Stimulated activated CD8-positive, alpha-beta memory T cell treated with anti-CD3 and anti-CD28 coated beads, Interleukin-15, amount 100 ng/mL, for 1 hour (primary cell): ENCODE measurements at places on chromosomes 1 and 21.

DNA sequence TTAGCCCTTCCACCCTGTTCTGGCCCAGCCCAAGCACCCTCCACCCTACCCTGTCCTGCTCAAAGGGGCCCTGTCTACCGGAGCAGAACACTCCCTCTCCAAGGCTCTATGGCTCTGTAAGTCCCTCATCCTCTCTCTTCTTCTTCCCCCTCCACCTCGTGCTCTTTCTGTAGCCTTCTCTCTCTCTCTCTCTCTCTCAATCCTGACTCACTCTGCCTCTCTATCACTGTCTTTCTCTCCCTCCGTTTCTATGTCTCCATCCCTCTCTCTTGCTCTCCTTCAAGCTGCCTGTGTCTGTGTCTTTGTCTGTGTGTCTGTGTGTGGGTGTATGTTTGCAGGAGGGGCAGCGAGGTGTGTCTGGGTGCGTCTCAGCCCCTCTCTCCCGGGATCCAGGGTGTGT lies 1.3 kb upstream of the ZNF678 start:
- DNase-seq: no peak

DNA sequence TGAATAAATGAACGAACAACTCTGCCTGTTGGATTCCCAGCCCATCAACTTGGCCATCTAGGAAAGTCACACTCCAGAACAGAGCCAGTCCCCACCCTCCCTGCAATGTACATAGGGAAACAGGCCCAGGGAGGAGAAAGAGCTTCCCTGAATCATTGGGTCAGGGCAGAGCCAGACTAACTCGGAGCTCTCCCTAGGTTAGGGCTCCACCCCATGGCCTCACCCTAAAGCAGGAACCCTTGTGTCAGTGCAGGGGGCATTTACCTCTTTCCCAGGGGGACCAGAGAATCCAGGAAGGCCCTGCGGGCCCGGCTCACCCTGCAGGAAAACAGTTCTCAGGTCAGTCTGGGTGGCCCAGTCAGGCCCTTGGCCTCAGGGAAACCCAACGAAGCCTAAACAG lies 11.6 kb downstream of the COL9A2 start:
- DNase-seq: no peak

DNA sequence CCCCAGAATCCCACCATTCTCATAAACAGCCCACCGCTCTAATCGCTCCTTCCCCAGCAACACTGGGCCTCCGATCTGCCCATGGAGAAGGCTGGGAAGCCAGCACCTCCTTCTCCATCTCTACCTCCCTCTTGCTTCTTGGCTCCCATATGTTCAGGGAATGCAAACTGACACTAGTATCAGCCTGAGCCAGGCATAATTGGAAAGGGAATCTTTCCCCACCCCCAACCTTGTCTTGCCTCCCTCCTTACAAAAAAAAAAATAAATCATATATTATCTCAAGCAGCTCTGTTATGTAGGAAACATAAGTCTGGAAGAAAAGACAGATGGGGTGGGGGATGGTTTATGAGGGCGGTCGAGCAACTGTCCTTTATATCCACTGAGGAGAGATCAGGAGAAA lies 127.2 kb downstream of the NAV1 start:
- no peak for DNase-seq

- no peak for DNase-seq
Observed at GRCh38 chr1:36963006-36963405, 71.3 kb downstream of the GRIK3 start.

- DNase-seq: no peak
Observed at GRCh38 chr1:109089242-109090015, 1.1 kb upstream of the TMEM167B start.

DNA sequence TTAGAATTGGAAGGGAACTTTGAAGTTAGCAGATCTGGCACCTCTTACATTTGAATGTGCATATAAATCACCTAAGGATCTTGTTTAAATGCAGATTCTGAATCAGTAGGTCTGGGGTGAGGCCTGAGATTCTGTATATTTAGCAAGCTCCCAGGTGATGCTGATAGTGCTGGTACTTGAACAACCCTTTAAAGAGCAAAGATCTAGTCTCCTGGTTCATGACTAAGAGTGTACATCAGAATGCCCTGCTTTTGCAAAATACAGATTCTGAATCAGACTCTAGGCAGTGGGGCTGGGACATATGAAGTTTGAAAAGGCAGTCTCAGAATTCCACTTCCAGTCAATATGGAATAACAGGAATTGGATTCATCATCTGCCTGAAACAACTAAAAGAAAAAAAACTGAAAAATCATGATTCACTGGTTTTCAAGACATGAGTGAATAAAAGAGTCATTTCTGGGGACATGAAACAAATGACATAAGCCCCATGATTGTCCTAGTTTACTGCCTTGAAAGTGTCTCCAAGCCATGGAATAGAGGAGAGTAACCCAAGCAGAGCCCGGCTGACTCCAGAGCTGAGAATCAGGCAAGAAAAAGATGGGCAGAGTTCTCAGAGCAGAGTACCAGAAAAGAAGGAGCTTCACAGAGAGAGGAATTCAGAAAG lies 149.6 kb upstream of the SGIP1 start:
- no peak for DNase-seq

DNA sequence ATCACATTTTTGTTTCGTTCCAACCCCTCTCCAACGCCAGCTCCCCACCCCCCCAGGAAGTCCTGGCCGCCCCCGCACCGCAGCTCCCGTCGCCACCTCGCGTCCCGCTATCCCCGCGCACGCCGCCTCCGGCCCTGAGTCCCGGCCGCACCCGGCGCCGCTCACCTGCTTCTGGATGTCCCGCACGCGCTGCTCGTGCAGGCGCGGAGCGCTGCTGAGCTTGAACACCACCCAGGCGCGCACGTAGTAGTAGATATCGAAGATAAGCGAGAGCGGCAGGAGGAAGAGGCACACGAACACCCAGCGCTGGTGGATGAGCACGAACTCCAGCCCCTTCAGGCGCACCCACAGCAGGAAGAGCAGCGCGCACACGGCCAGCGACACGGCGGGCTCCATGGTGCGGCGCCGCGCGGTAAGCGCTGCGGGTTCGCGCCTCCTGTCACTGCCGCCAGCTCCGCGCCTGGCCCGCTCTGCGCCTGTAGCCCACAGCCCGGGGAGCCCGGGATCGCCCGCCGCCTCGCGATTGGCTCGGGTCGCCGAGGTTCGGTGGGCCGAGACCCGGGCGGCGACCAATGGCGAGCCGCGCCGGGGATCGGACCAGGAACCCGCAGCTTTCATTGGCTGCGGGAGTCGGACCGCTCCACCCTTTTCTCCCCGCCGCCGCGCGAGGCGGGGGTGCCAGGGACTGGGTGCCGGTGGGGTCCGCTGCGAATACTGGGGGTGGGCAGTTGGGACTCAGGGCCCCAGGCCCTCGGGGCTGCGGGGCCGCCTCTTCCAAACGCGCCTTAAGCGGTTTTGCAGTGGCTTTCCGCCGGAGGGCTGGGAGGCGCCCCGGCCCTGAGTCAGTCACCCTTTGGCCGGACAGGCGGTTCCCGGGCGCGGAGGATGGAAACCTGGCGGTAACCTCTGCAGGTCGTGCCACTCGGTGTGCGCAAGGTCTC lies at the start of gene DHCR24:
TSS of gene DHCR24 (minus strand) at position 472 of the 941 bp plus-strand sequence. CDS start at position 396, 76 bp downstream.
- peak; percentile 28 for DNase-seq

DNA sequence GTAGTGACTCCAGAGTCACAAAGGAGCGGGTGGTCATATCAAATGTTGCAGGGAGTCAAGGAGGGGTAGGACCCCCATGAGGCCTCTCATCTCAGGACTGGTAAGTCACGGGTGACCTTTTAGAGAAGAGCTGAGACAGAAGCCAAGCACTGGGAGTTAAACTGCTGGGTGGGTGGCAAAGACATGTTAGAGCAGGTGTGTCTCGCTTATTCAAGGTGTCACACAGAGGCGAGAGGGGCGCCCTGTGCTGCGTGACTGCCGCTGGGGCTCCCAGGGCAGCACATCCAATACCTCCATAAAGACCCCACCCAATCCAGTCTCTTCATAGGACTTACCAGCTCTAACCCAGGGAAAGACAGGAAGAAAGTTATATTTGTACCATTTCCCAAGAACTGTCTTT lies 15.2 kb downstream of the CASQ2 start:
- DNase-seq: no peak

- no peak for DNase-seq
Observed at GRCh38 chr1:67041841-67042503, 12.0 kb downstream of the SLC35D1 start.

GRCh38 chr1:18719786-18720451 lies 89.3 kb downstream of the PAX7 start:
- DNase-seq: no peak

- DNase-seq: no peak
Observed at GRCh38 chr21:41899426-41900202, 20.5 kb upstream of the PRDM15 start.

DNA sequence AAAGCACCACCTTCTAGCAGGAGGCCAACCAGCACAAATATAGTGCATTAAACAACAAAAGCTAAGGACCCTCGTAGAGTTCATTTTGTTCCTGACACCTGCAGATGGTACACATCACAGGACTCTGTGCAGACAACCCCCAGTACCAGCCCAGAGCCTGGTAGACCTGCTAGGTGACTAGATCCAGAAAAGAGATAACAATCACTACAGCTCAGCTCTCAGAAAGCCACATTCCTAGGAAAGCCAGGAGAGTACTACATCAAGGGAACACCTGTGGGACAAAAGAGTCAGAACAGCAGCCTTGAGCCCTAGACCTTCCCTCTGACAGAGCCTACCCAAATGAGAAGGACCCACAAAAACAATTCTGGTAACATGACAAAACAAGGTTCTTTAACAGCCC lies 344.7 kb upstream of the PTBP2 start:
- no peak for DNase-seq

DNA sequence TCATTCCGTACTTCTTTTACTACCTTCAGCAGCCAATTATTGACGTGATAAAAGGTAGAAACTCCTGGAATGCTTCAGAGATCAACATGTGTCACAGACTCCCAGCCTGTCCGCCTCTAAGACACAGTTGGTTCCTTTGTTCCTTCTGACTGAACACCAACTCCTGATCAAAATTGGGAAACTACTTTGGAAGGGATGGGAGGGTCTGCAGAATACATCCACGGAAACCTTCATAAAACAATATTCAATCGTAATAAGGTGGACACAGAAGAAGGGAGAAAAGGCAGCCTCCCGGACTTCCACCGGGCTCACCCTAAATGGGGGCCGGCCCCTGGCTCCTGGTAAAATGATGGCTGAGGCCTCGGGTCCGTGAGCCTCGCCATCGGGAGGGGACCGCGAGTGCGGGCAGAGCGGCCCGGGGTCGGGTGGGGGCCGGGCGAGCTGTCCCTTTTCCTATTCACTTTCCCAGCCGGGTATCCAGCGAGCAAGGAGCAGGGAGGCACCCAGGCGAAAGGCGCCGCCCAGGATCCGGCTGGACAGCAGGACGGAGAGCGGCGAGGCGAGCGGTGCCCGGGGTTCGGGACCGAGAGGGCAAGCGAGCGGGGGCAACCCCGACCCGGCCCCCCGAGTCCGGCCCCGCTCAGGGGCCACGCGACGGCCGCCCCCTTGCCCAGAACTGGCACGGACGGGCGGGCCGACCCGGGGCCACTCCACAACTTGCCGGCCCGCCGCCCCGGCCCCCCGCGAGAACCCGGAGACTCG lies 805 bp downstream of the NRIP1 start:
- DNase-seq: no peak

- no peak for DNase-seq
Observed at GRCh38 chr1:183293876-183294275, 107.8 kb downstream of the LAMC2 start.

GRCh38 chr1:99573431-99574217 lies 72.3 kb upstream of the PALMD start:
- DNase-seq: no peak

DNA sequence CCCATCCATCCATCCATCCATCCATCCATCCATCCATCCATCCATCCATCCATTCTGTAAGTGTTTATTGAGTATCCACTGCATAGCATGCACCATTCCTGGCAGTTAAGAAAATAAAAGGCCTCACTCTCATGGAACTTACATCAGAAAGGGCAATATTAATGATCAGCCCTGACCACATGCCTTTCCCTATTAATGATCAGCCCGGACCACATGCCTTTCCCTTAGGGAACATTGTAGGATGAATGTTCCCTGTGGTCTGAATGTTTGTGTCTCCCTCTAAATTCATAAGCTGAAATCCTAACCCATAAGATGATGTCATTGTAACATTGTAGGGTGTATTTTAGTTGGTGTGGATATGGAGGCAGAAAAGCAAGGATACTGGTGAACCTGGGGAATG lies 365.8 kb downstream of the KIF26B start:
- DNase-seq: no peak

- no peak for DNase-seq
Observed at GRCh38 chr1:150150133-150151021, 661 bp downstream of the PLEKHO1 start.

- no peak for DNase-seq
Observed at GRCh38 chr1:2415337-2415736, 3.0 kb upstream of the PEX10 start.

DNA sequence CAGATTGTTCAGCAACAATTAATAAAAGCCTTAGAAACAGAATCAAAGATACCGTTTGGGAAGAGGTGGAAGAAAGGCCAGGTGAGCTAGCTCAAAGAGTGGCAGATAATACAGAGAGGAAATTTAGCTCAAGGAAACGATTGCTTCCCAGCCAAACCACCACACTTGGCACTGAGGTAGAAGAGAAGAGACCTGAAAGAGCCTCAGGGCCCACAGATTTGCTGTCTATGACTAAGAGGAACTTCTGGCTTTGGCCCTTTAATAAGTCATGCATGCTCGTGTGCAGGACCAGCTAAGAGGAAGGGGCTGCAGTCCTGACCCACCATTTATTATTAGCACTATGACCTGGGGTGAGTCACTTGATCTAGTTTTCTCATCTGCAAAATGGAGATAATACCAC lies 72.8 kb upstream of the BCL10 start:
- no peak for DNase-seq

GRCh38 chr1:167442142-167442848 lies 76.0 kb downstream of the CD247 start:
- peak; percentile 74 for DNase-seq

GRCh38 chr1:225451840-225452515 lies 24.1 kb upstream of the LBR start:
- DNase-seq: no peak

DNA sequence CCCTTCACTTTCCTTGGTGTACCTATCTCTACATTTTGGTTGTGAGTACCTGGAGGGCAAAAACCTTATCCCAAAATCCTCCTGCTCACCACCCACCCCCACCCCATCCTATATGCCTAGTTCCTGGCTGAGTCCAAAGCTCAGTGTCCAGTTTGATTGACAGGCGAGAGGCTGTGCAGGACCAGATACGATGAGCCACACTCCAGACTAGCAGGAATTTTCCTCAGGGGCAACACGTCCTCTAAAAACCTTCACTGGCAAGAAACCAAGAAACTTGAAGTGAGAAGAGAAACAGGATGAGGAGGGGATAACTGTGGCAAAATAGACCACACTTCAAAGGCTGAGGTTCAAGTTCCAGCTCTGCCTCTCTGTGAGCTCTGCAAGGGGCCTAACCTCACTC lies 1.1 kb upstream of the SLAMF8 start:
- DNase-seq: no peak

GRCh38 chr1:178521241-178521640 lies 8.3 kb downstream of the TEX35 start:
- no peak for DNase-seq

- DNase-seq: no peak
Observed at GRCh38 chr1:86499987-86500593, 31.4 kb downstream of the CLCA1 start.
